NCI-H2081 treated with DMSO at 0.1 percent for 48 hours (cell line): ENCODE measurements at places on chromosomes 1 and 21.

DNA sequence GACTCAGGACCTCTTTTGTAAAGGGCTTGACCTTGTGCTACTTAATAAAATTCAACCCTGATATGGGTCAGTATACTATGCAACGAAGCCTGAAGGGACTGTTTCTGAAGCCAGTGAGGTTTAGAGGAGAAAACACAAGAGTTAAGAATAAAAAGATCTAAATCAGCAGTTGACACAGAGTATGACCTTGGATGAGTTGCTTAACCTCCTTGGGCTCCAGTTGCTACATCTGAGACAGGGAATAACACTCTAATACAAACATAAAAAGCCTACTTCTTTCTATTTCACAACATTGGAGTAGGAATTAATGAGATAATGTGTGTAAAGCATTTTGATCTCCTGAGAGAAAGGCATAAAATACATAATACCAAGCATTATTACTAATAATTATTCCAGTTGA lies 882.4 kb upstream of the ADGRL2 start:
- DNase-seq, result no peak

DNA sequence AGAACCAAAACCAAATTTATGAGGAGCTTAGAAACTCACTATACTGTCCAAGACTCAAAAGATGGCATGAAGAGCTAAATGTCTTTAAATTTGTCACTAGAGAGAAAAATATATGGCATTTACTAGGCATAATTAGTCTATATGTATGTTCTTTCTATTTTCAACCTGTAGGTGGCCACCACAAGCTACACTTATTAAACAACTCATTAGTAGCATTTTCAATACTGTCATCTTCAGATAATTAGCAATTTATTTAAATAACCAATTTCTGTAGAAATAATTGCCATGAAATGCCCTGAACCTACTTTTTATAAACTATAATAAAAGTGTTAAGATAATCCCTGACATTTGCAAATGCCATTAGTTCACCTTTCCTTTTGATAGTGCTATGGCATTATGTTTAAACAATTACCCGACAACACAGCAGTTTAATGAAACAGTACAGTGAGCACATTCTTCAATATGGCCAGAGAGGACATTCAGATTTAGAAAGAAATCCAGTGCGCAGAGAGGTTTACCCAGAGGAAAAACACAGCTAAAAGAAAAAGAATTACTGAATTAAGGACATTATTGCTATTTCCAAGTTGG lies 522.5 kb downstream of the PTBP2 start:
- no peak for DNase-seq

GRCh38 chr1:13753636-13754402 lies 53.8 kb downstream of the PRDM2 start:
- no peak for DNase-seq

DNA sequence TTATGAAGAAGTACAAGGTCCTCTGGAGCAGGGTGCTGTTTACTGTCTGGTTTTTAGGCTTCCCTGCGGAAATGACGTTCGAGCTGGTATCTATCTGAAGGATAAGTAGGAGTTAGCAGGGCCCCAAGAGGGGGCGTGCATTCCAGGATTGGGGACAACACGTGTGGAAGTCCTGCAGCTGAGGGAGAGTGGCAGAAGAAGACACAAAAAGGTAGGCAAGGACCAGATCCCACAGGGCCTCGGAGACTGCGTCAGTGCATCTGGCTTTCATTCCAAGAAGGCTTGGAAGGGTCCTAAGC lies 5.9 kb downstream of the RIMS3 start:
- DNase-seq, result no peak

GRCh38 chr1:116331523-116331922 lies 41.5 kb upstream of the ATP1A1 start:
- no peak for DNase-seq

GRCh38 chr1:178726087-178726517 lies 1.1 kb downstream of the RALGPS2 start:
- DNase-seq, result peak; percentile 20

DNA sequence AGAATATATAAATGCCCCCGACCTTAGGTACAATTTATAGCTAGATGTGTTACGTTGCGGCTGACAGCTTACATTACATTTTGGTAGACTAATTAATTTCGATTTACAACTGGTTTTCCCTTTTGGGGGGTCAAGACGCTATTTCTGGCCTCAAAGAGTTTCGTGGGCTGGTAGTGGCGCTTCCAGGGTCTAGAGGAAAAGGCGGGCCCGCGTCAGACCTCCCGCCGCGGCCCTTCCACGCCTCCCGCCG lies 391 bp downstream of the IFT25 start:
- DNase-seq, result no peak

DNA sequence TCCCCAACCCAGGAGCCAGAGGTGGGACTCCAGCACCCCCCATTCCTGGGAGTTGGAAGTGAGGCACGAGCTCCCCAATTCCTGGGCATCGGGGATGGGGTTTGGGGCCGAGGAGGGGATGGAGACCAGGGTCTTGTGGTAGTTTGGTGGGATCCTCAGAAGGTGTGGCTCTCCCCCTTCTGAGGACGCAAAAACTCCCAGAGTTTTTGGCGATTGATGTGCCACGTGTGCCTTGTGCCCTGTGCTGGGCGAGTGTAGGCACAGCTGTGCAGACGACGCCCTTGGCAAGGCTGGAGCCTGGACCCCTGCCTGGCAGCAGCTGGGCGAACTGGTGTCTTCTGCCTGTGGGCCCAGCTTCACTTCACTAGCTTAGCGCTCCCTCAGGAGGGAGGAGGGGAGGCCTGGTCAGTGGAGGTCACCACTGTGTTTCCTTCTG lies 2.6 kb downstream of the GUK1 start:
- DNase-seq, result no peak

DNA sequence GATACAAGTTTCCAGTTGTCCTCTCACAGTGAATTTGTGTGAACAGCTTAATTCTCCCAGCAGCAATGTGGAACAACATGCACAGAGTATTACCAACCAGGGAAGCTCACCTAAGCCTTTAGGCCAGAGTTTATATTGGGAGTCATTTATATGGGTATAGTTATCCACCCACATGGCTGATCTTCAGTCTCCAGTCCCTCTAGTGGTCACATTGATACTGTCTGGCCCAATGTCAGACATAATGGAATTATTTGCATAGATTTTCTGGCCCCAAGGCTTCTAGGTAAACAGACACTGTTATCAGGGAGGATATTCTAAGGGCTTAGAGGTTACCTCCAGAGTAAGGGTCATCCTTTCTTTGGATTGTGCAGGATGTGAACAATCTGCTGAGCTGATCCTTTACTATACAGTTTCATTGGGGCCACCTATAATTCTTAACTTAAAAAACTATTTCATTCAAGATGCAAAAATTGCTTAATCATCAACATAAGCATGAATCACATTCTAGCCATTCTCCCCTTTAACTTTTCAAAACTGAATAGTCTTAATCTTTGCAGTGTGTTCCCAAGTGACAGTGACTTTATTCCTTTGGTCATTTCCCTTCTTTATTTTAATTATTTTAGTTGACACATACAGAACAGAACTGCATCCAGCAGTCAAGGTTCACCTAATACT lies 210.9 kb downstream of the LTN1 start:
- DNase-seq, result no peak

DNA sequence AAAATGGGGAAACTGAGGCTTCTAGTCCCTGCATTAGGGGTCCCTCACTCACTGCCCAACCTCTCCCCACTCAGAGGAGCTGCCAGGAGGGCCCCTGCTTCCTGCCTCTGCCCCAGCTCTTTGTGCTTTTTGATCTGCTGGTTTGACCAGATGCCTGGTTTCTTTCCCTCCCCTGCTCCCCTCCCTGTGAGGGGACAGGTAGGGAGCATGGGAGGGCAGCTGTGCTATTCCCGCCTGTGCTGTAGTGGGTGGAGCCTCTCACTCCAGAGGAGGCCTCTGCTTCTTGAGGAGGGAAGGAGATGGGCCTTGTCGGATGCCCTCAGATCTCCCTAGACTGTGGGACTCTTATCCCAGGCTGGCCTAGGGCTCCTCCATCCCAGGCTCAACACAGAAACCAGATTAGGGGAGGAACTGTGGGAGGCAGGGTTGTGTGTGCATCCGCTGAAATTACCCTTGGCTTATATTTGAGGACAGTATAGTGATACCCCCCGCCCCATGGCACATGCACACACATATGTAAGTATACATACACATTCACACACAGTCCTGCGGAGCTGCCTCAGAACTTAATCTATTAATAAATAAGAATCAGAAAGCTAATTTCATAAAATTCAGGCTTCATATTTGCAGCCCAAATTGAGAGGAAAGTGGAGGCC lies 4.6 kb downstream of the BOLA1 start:
- DNase-seq, result no peak

GRCh38 chr1:74246315-74246714 lies 11.1 kb downstream of the TNNI3K start:
- DNase-seq, result no peak

DNA sequence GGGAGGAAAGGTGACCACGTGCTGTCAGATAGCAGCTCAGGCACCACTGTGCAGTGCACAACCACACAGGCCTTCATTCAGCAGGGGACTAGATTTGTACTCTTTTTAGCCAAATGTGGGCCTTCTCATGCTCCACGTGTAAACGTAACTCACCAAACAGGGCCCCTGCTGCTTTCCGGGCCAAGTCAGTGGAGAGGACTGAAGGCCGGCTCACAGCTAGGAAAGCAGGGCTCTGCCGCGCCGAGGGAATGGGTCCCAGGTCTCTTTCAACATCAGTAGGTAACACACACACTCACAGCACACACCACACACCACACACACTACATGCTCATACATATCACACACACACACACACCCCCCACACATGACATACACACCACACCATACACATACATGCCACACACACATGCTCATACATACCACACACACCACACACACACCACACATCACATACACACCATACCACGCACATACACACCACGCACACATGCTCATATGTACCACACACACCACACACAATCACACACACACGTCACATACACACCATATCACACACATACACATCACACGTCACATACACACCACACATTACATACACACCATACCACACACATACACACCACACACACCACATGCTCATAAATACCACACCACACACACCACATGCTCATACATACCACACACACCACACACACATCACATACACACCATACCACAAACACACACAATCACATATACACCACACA lies 124.0 kb upstream of the ERG start:
- no peak for DNase-seq

GRCh38 chr1:77238462-77238861 lies 19.2 kb upstream of the PIGK start:
- DNase-seq, result no peak

DNA sequence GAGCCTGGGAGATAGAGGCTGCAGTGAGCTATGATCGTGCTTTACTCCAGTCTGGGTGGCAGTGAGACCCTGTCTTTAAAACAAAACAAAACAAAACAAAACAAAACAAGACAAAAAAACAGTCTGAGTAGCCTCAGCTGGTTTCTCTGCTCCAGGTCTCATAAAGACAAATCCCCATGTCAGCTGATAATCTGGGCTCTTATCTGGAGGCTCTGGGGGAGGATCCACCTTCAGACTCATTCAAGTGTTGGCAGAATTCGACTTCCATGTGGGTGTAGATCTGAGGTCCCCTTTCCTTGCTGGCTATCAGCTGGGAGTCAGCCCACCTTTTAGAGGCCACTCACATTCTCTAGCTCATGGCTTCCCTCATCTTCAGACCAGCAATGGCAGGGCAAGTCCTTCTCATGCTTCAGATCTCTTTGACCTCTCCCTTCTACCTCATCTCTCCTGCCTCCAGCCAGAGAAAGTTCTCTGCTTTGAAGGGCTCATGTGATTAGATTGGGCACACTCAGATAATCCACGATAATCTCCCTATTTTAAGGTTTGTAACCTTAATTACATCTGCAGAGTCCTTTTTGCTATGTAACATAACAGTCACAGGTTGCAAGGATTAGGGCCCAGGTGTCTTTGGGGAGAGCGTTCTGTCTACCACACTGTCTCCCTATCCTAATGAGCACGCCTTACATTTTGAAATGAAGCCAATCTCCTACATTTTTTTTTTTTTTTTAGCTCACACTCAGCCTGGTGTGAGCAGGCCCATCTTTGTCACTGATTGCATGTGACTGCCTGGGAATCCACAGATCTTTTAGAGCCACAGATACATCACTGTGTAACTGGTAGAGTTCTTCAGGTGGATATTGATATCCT lies 7.5 kb upstream of the PYCR2 start:
- DNase-seq, result no peak

- no peak for DNase-seq
Observed at GRCh38 chr1:212700223-212700891, 717 bp upstream of the BATF3 start.

GRCh38 chr1:62407398-62408009 lies 29.3 kb upstream of the USP1 start:
- peak; percentile 15 for DNase-seq

DNA sequence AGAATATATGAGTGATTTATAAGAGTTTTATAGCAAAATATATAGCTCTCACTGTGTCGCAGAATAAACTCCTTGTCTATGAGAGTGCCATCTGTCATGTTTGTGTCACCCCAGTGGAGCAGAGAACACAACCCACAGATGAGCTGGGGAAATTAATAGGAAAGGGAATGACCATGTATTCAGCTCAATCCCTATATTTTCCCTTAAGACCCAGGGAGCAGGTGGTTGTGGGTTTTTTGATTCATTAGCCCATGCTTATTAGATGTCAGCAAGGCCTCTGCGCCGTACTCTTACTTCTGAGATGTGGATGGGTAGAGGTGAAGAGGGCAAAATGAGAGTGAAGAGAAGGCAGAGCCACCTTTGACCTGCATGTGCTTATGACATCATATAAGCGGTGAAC lies 4.1 kb upstream of the GREM2 start:
- no peak for DNase-seq

- no peak for DNase-seq
Observed at GRCh38 chr1:211577819-211578639, 932 bp downstream of the SLC30A1 start.

DNA sequence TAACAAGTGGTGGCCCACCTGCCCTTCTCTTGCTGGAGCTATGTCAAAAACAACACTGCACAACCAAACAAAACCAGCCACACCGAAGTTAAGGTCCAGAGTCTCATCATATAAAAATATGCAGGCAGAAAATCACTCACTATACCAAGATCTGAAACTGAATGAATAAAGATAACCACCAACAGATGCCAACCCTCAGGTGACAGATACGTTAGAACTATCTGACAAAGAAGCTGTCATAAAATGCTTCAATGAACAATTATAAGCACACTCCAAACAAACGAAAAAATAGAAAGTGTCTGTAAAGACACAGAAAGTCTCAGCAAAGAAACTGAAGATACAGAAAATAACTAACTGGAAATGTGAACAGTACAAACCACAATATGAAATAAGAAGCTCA lies 14.0 kb downstream of the ZNF496 start:
- DNase-seq, result no peak

DNA sequence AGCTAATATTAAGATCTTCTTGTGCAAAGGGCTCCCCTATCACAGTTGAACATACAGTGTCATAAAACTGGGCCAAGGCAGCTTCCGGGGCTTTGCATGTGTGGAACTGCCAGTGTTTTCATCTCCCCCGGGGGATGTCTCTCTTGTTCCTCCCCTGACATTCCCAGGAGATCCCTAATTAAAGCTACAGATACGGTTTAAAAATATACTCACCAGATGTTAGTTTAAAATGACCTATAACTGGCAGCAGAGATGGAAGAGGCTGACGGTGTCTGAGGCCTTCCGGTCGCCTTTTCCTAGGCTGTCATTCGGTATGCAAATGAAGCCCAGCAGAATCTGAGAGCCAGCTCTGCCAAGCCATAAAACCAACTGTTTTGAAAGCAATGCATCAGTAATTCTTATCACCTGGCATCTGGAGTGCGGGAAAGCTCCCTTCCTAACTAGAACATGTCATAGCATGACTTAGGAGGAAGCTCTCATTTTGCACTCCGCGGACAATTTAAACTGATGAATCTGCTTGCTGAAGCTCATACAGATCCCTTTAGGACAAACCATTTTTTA lies 436.5 kb upstream of the VAMP3 start:
- DNase-seq, result peak; percentile 89
